ENCODE measurements at places on chromosomes 1 and 21. TPM values are rescaled to one million over a fixed set of nuclear protein-coding genes. Genes with fewer than 3 reads are reported as not detected.

GRCh38 chr1:2353551-2354438 lies 37.6 kb downstream of the MORN1 start:
- no peak for DNase-seq

DNA sequence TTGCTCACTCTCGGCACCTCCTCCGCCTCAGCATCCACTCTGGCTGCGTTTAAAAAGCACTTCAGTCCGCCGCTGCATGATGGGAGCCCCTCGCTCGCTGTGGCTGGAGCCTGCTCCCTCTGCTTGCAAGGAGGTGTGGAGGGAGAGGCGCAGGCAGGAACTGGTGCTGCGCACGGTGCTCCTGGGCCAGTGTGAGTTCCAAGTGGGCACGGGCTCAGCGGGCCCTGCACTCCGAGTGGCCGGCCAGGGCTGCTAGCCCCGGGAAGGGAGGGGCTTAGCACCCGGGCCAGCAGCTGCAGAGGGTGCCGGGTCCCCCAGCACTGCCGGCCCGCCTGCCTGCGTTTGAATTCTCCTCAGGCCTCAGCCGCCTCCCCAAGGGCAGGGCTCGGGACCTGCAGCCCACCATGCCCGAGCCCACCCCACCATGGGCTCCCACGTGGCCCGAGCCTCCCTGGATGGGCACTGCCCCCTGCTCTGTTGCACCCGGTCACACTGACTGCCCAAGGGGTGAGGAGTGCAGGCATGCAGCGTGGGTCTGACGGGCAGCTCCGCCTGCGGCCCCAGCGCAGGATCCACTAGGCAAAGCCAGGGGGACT lies 1599.5 kb downstream of the NCAM2 start:
- DNase-seq, result no peak

The LIN28A gene
- not detected for total RNA-seq

The SPRR2G gene
- not detected for total RNA-seq

The TMEM81 gene
- 2.3 TPM for total RNA-seq
